Stimulated activated CD4-positive, alpha-beta T cell treated with anti-CD3 and anti-CD28 coated beads, Interleukin-4, amount 100 ng/mL, for 4 hours (primary cell): ENCODE measurements at places on chromosomes 12 and 14.

DNA sequence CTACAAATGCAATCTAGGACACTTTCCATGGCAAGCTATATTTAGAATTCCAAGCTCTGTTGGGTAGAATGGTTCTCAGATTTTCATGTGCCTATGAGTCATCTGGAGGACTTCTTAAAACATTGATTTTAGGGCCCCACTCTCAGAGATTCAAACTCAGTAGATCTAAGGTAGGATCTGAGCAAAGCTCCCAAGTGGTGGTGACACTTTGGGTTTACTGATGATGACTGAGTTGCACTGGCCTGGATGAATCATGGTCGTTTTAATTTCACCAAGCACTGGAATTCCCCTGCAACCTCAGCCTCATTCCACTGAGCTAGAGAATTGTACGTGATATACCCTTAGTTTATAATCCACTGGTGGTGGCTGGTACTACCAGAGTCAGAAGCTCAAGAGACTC is 86.5 kb downstream of the PPM1H start:
- DNase-seq, result no peak

GRCh38 chr14:64891839-64892375 is 12.2 kb upstream of the SPTB start:
- DNase-seq, result no peak

DNA sequence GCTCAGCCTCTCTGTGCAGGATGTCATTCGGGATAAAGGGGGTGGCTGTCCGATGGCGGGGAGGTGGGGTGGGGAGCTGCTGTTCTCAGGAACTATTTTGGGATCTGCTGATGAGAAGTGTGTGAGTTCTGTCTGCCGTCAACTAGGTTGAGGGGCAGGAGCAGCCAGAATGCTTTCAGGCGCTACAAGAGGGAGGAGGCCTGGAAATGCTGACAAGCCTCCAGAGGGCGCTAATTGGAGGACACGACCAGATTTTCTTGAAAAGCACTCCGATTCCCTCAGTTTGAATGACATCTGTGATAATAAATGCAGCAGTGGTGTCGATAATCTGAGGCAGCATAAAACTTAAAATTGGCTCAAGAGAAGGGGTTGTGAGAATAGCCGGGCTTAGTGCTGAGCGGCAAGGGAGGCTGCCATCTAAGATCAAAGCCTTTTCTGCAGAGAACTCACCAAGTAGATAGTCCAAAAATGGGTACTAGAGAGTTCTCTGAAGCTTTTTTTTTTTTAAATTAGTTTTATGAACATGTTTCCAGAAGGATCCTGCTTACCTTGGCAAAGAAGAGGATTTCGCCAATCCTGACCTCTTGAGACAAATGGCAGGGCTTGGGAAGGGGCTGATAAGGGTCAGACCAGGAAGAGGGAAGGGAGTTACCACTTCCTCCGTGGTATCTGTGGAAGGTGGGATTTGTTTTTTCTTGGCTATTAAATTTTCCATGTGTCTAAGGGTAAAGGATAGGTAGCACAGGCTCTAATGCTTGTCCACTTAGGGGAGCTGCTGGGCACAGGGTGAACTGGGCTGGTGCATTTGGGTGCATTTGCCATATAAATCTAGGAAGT is 94.4 kb downstream of the CRACR2A start:
- no peak for DNase-seq

GRCh38 chr12:91250273-91250665 is 67.7 kb upstream of the DCN start:
- DNase-seq, result no peak

DNA sequence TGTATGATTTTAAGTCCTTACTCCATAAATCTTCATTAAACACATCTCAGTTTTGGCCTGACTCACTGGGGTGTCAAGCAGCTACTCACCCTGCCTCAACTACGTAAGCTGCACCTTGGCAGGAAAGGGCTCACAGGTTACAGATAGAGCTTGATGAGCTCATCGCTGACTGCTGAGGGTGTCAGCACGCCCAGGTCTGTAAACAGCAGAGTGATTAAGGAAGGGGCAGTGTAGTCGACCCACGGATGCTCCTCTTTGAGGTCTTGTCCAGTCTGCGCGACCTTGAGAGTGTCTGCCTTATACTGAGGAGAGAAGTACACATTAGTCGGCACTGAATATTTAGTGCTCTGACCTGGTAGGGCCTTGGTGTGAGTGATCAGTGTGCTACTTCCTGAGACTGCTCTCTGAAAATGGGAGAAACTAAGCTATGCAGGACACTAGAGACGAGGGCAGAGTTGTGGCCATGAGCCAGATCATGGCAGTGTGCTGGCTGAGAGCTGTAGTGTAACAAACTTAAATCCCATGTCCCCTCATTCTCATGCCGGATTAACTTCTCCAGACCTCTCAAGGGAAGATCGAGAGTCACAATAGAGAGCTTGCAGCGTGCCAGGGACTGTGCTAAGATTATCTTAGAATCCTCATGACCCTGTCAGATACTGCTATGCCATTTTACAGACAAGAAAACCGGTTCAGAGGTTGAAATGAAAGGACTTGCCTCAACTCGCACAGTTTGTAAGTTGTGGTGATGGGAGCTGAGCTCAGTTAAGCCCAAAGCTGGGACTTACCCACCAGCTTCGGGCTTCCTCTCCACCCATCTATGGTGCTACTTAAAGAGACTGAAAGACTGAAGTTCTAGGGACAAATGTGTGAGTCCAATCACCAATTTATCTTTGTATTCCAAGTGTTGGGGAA is 11.6 kb downstream of the EIF2B1 start:
- DNase-seq, result no peak
